CD4-positive, alpha-beta T cell treated with Interleukin-21 for 1 hour (primary cell): ENCODE measurements at places on chromosomes 3 and 15.

DNA sequence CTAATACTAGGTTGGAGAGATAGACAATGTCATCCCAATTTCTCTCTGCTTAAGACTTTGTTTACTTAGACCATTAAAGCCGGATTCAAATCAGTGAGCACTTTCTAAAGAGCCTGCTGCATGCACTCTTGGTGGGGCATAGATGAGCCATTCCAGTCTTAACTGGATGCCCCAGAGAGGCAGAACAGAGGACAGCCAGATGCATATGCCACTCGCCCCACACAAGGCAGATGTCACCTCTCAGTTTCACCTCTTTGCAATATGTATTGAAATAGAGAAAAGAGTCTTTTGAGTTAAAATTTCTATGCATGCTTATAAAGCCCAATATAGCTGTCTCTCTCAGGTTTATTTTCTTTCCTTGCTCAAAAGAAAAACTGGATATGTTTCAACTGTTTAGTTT is 89.5 kb downstream of the LARS2 start:
- DNase-seq, result no peak

DNA sequence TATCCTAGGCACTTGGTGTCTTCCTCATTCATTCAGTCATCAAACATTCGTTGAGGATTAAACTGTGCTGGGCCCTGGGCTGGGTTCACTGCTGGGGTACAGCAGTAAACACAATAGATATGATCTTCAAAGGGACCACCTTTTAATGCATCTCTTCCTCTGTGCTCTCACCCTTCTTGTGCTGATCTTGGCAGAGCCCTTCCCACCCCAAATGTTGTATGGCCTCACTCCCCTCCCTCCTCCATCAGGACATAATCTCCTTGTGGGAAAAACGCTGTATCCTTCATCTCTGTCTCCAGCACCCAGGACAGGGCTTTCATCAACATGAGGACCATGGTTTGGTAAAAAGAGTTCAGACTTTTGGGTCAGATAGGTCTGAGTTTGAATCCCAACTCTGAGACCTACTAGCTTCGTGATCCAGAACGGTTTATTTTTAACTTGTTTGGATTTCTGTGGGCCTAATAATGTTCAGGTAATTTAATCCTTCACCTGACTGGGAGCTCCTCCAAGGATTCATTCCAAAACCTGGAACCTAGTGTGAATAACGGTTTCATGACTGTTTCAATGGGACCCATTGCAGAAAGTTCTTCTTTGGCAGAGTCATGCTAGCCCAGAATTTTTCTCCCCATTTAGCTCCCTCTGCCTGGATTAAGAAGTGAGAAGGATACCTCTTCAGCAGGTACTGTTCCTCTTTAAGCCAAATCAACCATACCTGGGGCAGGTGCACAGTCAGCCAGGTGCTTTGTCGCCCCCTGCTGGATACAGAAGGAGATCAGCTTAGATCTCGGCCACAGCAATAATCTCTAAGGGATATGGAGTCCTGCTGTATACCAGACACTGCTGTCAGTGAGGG is 5.2 kb upstream of the WNT7A start:
- peak; percentile 84 for DNase-seq

- no peak for DNase-seq
Observed at GRCh38 chr3:197527569-197527968, 28.2 kb downstream of the BDH1 start.

DNA sequence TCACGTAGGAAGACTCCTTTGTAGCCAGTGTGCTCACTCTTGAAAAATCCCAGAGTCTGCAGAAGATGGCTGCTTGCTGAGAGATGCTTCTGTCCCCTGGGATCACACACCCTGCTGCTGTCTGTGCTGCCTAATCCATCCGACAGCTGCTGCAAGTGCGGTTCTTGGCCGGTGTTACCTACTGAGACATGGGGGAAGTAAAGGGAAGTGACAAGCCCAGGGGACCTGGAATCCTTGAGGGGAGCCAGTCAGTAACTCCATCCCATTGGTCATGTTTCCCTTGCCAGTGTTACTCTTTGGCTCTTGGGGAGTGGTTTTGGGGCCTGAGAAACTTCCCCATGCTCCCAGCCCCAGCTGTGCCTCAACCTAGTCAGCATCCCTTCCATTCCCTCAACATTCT is 8.3 kb upstream of the CPNE9 start:
- no peak for DNase-seq

- no peak for DNase-seq
Observed at GRCh38 chr3:128573707-128574162, 76.9 kb downstream of the RPN1 start.

DNA sequence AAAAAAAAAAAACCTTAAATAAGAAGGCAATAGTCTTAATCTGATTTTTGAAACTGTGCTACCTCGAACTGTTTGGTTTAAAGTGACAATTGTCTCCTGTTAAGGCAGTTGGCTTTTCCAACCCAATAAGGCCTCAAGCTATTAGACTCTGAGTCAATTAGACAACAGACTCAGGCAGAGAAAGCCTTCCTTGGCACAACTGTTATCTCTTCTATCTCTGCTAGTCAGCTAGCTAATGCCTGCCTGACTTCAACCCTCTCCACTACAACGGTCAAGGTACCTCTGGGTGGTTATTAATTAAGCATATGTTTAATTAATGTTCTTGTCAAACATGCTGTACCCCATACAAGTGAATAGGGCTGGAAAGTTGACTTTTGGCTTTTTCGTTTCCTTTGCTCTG is 110.2 kb upstream of the NLGN1 start:
- DNase-seq, result no peak

GRCh38 chr3:98730338-98730737 is 32.8 kb upstream of the ST3GAL6 start:
- DNase-seq, result no peak

GRCh38 chr3:62088472-62089104 is 284.8 kb downstream of the FEZF2 start:
- DNase-seq, result no peak

DNA sequence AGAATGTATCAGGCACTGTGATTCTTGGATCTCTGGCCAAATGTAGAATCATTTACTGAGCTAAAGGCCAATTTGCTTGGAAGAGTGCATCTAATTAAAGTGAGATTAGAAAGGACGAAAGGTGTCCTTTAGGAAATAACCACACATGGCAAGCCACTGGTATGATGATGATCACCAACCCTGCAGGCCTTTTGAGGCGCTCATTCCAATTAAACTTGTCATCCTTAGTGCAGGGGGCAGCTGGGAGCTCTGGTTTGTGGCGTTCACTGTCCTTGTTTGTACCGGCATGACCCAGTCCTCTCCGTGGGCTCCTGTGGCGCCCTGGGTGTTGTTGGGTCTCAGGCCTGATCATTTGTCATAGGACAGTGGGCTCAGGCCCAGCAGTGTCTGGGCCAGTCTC is 11.0 kb downstream of the LIMD1 start:
- DNase-seq, result no peak

DNA sequence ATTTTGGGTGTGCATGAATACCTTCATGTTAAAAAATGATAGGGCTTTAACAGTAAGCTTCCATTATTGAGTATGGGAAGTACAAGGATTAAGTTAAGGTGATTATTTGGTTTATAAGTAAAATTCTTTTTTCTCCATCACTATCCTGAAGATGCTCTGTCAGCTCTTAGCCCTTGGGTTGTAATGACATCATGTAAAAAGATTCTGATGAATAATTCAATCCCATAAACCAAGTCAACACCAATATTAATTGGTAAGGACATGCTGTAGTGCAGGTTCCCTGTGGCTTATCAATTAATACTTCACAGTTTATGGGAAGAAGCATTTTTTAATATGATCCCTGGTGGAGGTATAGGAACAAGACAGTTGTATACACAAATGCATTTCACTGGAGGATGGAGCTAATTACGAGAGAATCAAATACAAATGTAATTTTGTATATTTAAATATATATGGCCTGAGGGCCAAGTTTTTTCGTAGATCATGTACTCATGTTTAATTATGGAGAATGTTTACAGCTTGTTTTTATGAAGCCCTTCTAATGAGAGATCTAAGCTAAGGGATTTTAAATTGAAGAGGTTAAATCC is 87.6 kb downstream of the SLC49A4 start:
- DNase-seq, result no peak

- no peak for DNase-seq
Observed at GRCh38 chr3:109224333-109224732, 87.8 kb downstream of the C3orf85 start.

DNA sequence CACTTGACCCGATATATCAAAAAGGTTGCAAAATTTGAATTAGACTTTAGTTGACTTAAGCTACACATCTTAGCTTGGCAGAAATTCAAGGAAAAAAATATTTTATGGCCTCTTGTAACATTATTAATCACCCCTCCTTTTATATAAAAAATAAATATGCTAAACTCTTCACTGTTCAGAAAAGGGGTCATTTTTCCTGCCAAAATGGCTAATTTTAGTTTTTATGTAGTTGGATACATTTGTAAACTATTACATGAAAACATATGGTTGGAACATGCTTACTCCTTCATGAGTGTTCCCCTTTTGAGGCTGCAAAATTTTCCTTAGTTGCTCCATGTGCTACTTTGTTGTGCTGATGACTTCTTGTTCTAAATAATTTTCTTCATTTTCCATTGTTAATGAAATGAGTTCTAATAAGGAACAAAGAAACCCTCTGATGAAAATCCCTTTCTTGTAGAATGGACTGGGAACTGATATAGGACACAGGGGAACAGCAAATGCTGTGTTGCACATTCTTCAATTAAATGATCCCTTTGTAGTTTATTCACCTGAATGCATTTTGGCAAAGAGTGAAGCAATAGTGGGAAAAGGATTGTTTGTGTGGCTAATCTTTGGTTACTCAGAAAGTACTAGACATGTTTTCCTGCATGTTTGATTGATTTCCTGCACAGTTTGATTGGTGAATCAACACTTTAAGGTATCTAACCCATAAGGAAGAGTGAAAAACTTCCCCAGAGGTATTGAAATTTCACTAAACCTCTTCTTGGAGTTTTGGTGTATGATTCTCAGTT is 349.3 kb downstream of the TIGIT start:
- no peak for DNase-seq

DNA sequence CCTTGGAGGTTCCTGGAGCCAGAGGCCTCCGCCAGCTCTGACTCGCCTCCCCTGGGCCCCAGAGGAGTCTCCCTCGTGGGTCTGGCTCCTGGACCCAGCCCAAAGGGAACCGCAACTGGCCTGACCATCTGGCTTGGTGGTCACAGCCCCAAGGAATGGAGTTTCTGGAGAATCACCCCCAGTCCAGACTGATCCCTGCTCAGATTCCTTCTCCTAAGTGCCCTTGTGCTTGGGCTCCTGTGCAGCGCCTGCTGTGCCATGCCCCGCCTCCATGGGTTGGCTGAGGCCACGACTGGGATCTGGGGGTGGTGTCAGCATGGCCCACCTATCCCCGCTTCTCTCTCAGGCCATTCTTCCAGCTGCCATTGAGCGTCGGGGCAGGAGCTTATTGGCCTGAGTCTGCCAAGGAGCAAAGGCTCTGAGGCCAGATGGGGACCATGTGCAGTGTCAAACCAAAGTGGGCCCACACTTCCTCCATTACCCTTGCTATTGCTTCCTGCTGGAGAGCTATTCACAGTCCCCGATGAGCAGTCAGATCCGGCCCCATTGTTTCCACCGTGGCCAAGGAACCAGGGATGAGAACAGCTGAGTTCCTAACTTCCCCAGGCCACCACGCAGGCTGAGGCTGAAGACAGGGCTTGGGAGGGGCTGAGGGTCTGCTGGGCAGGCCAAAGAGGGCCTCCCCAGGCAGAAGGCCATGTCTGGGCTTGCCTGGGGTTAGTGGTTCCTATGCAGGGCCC is 19.0 kb downstream of the CSPG4 start:
- no peak for DNase-seq

GRCh38 chr3:194607592-194608389 is 25.4 kb downstream of the TMEM44 start:
- DNase-seq, result no peak

GRCh38 chr3:125079675-125080045 is 23.9 kb upstream of the HEG1 start:
- DNase-seq, result no peak

- DNase-seq, result no peak
Observed at GRCh38 chr15:94001255-94001801, 230.0 kb upstream of the MCTP2 start.

DNA sequence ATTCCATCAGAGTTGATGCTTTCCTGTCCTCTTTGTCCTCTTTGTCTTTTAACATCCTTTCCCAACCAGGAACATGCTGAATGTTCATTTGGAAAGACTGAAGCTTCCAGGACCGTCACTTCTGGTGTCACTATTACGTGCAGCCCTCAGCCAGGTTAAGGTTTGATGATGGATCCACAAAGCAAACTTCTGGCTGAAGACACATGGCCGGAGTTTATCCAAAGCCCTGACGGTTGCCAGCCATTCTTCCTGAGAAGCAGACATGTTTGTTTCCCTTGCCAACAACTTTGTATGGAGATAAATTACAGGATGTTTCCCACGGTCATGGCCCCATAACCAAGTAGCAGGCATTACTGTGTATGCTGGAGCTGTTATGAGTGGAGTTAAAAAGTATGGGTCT is 236.9 kb downstream of the THSD4 start:
- DNase-seq, result no peak

DNA sequence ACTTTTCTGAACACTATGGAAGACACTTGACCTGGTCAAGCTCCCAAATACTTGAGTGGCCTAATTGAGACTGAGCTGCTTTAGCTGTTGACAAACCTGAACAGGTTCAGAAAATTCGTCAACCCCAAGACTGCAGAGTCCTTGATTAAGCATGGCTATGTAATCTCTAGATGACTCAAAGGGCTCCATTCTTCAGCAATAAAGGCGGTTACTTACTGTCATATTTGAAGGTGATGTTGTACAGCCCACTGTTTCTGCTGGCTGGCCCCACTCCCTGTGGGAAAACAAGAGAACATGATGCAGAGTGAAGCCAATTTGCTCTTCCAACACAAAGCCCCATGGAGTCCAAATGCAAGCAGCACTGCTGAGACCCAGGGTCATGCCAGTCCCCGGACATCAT is 45.1 kb downstream of the IL17RD start:
- DNase-seq, result no peak

DNA sequence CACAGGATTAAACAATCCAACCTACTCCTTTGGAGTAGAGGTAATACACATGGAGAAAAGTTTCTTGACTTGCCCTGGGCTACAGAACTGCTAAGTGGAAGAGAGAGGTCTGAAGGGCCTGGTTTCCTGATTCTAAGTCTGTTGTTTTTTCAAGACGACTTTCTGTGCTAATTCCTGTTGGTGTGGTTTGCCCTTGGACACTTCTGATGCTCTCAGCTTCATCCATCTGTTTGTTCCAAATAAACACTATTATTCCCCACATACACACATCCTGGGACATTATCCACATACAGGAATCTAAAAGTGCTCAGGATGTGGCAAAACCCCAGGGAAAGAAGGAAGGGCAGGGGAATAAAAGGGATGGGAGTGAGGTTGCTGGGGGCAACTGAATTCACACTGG is 393.5 kb upstream of the TBL1XR1 start:
- DNase-seq, result no peak

- DNase-seq, result peak; percentile 60
Observed at GRCh38 chr3:4850211-4850927, 128.9 kb upstream of the BHLHE40 start.

DNA sequence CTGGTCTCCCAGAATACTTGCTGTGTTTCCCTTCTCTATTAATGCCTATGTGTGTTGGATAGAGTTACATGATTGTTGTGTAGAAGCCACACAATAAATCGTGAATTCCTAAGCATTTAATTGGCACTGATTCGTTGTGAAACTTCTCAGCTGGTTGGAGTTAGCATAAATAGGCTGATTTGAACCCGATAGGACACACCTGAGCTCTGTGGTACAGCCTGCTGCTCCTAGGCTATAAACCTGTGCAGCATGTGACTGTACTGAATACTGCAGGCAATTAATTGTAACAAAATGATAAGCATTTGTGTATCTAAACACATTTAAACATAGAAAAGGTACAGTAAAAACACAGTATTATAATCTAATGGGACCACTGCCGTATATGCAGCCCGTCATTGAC is 4.9 kb downstream of the ACAD11 start:
- DNase-seq, result no peak
